ENCODE measurements at places on chromosomes 11 and 22. TPM values are rescaled to one million over a fixed set of nuclear protein-coding genes. Genes with fewer than 3 reads are reported as not detected.

Gene PHF21B
- total RNA-seq: 1.1 TPM

Gene PRR5
- 18.2 TPM for total RNA-seq

Gene INSC
- total RNA-seq: not detected

Gene EED
- total RNA-seq: 28.3 TPM

Gene ARL2
- 195 TPM for total RNA-seq

Gene METTL15
- 4.7 TPM for total RNA-seq

Gene PRR33
- total RNA-seq: not detected

Gene TSPAN18
- total RNA-seq: 2.0 TPM

Gene SYT12
- 13.6 TPM for total RNA-seq

Gene CHST1
- 1.1 TPM for total RNA-seq

Gene LYVE1
- total RNA-seq: 0.11 TPM

Gene RIMBP3C
- 0.27 TPM for total RNA-seq

Gene CAPN5
- 7.2 TPM for total RNA-seq

Gene GGT5
- total RNA-seq: 2.5 TPM

Gene OR51I1
- not detected for total RNA-seq

Gene GLYAT
- total RNA-seq: not detected

Gene UCP2
- 84.6 TPM for total RNA-seq
